ENCODE measurements at places on chromosomes 7 and 10. TPM values are rescaled to one million over a fixed set of nuclear protein-coding genes. Genes with fewer than 3 reads are reported as not detected.

DNA sequence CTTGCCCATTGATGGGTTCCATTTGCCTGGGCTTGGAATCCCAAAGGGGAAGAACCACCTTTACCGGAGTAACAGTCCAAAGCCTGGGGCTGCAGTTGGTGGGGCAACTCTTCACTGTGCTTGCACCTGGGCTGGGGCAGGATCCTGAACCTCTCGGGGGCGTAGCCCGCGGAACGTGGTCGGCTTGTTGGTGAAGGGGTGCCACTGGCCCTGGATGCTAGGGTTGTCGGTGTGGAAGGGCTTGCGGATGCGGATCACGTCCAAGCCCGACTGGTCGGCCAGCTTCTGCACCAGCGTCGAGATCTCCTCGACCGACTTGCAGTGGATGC lies 710 bp downstream of the MRPL43 start:
- DNase-seq = no peak

GRCh38 chr10:61448841-61449600 lies 4.2 kb downstream of the TMEM26 start:
- DNase-seq = no peak

DNA sequence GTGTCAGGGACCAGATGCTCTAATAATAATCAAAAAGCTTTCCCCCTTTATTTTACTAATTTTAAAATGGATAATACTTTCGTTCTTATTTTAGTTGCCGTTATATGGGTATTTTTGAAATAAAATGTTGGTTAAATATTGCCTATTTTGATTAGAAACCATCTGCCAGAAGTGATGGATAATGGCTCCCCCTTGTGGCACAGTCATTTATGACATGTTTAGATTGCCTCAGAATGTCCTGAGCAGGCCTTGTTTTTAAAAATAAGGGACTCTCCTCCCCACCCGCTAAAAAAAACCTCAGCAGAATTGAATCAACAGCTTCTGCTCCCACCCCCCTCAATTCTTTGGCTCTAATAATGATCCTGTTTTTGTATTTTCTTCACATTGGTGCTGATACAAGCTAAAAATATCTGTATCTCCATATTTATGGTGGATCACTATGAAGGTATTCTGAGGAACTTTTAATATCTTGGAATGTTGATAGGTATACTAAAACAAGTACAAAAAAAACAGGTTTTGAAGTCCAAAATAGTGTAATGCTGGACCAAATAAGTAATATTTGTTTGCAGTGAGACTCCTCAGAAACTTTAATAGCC lies 38.8 kb downstream of the TMEM60 start:
- peak; percentile 85 for DNase-seq

DYDC2 gene
- total RNA-seq = 1.5 TPM

ITGA8 gene
- 3.5 TPM for total RNA-seq

Measured in colonic mucosa (tissue), 4 donors.